ENCODE measurements at places on chromosomes 3 and 15. TPM values are rescaled to one million over a fixed set of nuclear protein-coding genes. Genes with fewer than 3 reads are reported as not detected.

Gene FAM81A
- total RNA-seq, result 0.64 TPM

Gene PRR23B
- total RNA-seq, result not detected

Gene IL16
- total RNA-seq, result 38.8 TPM

Gene ANKRD63
- not detected for total RNA-seq

Gene THPO
- total RNA-seq, result not detected

Gene PLA2G4D
- not detected for total RNA-seq

Gene KCNMB3
- total RNA-seq, result 0.20 TPM

Gene ERICH6
- not detected for total RNA-seq

Gene LRRK1
- total RNA-seq, result 0.60 TPM

Gene TIMP4
- 0.12 TPM for total RNA-seq

Gene CX3CR1
- total RNA-seq, result not detected

Gene GOLGA8J
- total RNA-seq, result not detected

Gene CKMT1A
- total RNA-seq, result 0.41 TPM

Gene GOLIM4
- 0.98 TPM for total RNA-seq

Gene MBD4
- 50.9 TPM for total RNA-seq

Gene C15orf62
- 0.10 TPM for total RNA-seq

Gene OR5H1
- not detected for total RNA-seq

Gene FYCO1
- total RNA-seq, result 10.5 TPM

Gene GOLGA6A
- 0.84 TPM for total RNA-seq

Gene EIF5A2
- 5.2 TPM for total RNA-seq

Gene ANKRD34C
- not detected for total RNA-seq

Gene ITIH1
- total RNA-seq, result not detected

Gene SLC25A26
- total RNA-seq, result 26.3 TPM

Gene PARP14
- total RNA-seq, result 38.9 TPM

Gene RPP25
- 3.7 TPM for total RNA-seq

Gene RFTN1
- 95.9 TPM for total RNA-seq

Gene C3orf62
- 1.7 TPM for total RNA-seq

Data from activated naive CD4-positive, alpha-beta T cell treated with anti-CD3 and anti-CD28 coated beads for 36 hours (primary cell).